IMR-90 (cell line): ENCODE measurements at places on chromosomes 13 and 19. TPM values are rescaled to one million over a fixed set of nuclear protein-coding genes. Genes with fewer than 3 reads are reported as not detected.

The ZNF225 gene
- total RNA-seq, result 5.7 and 6.1 TPM in 2 replicates

The FSD1 gene
- total RNA-seq, result 17.4 and 19.2 TPM in 2 replicates

The NOVA2 gene
- not detected in 2 replicates for total RNA-seq

The ZNF266 gene
- total RNA-seq, result 7.8 and 9.3 TPM in 2 replicates

The MAST1 gene
- total RNA-seq, result 0.28 and 1.1 TPM in 2 replicates

The ZNF614 gene
- 12.4 and 13.9 TPM in 2 replicates for total RNA-seq

The ZNF681 gene
- total RNA-seq, result 0.54 and 0.83 TPM in 2 replicates

The ONECUT3 gene
- total RNA-seq, result not detected in 2 replicates

The PDX1 gene
- not detected in 2 replicates for total RNA-seq

The NLRP7 gene
- not detected in 2 replicates for total RNA-seq

The TNFRSF19 gene
- total RNA-seq, result 18.6 and 21.9 TPM in 2 replicates

The HSH2D gene
- total RNA-seq, result not detected in 2 replicates

The ZNF563 gene
- total RNA-seq, result 2.0 and 3.1 TPM in 2 replicates

The TMEM221 gene
- not detected in 2 replicates for total RNA-seq

The KLK12 gene
- total RNA-seq, result not detected in 2 replicates

The KIR2DL3 gene
- not detected in 2 replicates for total RNA-seq

The RPL28 gene
- total RNA-seq, result 386 and 998 TPM in 2 replicates

The MISP3 gene
- under 0.01 TPM in 2 replicates for total RNA-seq

The PDS5B gene
- total RNA-seq, result 20.1 and 26.7 TPM in 2 replicates

The KLK14 gene
- total RNA-seq, result not detected in 2 replicates

The DAZAP1 gene
- 22.0 and 35.3 TPM in 2 replicates for total RNA-seq

The TEX26 gene
- total RNA-seq, result not detected in 2 replicates

The CLDN10 gene
- not detected in 2 replicates for total RNA-seq

The C3 gene
- total RNA-seq, result 0.28 TPM in 1 of 2 replicates, not detected in the other

The RNF113B gene
- total RNA-seq, result not detected in 2 replicates

The ZNF844 gene
- total RNA-seq, result 8.1 and 12.0 TPM in 2 replicates

The ZNF121 gene
- total RNA-seq, result 62.9 and 83.6 TPM in 2 replicates

The CALR gene
- 3,245 and 3,358 TPM in 2 replicates for total RNA-seq

The WIZ gene
- 0.90 and 1.1 TPM in 2 replicates for total RNA-seq

The GNG8 gene
- not detected in 2 replicates for total RNA-seq

The C5AR2 gene
- total RNA-seq, result under 0.01 TPM in 1 of 2 replicates, not detected in the other

The YJEFN3 gene
- 0.56 and 0.72 TPM in 2 replicates for total RNA-seq

The ZNF700 gene
- total RNA-seq, result 10.2 and 11.9 TPM in 2 replicates

The OBI1 gene
- 11.8 and 19.7 TPM in 2 replicates for total RNA-seq

The CEACAM20 gene
- total RNA-seq, result not detected in 2 replicates

The TEX29 gene
- total RNA-seq, result not detected in 2 replicates
